Esophagus squamous epithelium (tissue), 5 donors: ENCODE measurements at places on chromosomes 3 and 15.

GRCh38 chr3:124928333-124929202 is 6.0 kb downstream of the MUC13 start:
- no peak for DNase-seq

DNA sequence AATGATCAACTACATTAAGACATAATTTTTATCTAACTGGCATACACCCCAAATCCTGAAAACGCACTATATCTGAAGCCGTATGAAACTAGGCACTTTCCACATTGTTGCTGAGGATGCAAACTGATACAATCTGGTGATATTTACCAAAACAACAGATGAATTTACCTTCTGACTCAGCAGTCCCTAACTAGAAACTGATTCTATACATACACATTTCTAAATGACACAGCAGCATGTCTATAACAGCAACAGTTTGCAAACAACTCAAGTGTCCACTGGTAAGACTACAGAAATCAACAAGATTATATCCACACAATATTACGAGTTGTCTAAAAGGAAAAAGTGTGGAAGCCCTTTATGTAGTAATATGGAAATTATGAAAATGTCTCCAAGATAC is 22.9 kb downstream of the SECISBP2L start:
- DNase-seq, result no peak

DNA sequence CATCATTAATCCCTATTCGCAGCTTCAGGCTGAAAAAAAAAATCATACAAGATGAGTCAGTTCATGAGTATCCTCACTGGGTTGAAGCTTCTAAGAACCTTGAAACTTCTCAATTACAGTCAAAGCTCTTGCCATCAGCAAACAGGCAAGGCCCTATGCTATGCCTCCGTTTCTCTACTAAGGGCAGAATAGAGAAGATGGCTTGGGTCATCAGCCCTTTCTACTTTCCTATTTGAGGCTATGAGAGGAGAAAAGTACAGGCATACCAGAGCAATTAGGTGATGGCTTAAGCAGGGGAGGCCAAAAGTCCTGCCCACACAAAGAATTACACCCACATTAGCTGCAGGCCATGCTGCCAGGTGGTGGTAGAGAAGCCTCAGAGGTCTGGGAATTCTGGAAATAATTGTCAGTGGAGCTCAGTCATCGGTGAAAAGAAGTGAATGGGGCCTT is 89.0 kb downstream of the MRPL46 start:
- DNase-seq, result no peak

- no peak for DNase-seq
These were observed 32.1 kb upstream of the RPS17 start for GRCh38 chr15:82572311-82572710.

GRCh38 chr15:59074607-59075006 is 30.3 kb upstream of the CCNB2 start:
- no peak for DNase-seq

DNA sequence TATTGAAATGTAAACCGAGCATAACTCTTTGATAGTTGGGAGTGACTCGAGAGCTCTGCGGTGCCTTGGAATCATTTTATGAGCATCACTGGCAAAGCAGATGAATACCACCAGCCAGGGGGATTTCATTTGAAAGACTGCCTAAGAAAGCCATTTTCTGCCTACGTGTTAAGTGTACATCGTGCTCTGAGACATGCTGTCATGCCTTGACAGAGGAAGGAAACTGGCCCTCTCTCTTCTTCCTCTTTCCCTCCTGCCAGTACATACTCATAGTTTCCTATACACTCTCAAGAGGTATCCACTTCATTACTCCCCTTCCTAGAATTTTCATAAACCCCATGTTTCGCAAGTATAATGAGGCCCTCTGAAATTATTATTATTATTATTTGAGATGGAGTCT is 8.8 kb downstream of the BCL2A1 start:
- no peak for DNase-seq

DNA sequence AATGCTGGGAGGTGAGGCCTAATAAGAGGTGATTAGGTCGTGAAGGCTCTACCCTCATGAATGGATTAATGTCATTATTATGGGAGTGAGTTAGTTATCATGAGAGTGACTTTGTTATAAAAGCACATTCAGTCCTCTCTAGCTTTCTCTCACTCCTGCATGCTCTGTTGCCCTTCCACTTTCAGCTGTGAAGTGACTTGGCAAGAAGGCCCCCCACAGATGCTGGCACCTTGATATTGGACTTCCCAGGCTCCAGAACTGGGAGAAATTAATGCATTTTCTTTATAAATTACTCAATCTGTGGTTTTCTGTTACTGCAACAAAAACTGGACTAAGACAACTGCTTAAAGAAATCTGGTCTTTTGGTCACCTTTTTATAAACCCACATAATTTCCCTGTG is 144.3 kb downstream of the FBN1 start:
- no peak for DNase-seq

- no peak for DNase-seq
These were observed 19.5 kb downstream of the SIAH2 start for GRCh38 chr3:150743508-150743907.

DNA sequence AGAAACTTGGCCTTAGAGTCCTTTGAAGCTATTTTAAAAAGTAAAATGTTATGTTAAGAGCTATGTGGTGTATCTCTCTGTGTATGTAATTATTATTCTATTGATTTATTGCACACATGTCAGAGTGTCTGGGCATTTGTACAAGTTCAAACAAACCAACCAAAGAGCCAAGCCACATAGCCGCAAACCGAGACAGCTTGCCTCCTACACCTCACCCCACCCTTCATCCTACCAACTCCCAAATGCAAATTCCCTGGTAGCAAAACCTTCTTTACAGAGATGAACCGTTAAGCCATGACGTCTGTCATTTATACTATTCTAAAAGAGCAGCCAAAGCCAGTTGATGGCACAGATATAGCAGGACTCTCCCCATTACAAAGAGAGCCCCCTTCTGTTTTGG is 332.3 kb downstream of the ERC2 start:
- DNase-seq, result no peak

DNA sequence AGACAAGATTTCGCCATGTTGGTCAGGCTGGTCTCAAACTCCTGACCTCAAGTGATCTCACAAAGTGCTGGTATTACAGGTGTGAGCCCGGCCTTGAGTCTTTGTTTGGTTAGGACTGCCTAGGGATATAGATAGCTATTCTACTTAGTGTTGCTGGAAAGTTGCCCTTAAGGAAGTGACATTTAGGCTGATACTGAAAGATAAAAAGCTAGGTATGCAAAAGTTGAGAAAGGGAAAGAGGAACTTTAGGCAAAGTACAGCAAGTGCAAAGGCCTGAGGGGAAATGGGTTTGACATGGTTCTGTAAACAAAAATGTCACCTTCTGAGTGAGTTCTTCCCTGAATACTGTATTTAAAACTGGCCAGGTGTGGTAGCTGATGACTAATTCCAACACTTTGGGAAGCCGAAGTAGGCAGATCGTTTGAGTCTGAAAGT is 111.5 kb downstream of the ZNF609 start:
- DNase-seq, result no peak

GRCh38 chr3:155189478-155189877 is 104.0 kb downstream of the STRIT1 start:
- no peak for DNase-seq

- no peak for DNase-seq
These were observed 111.8 kb upstream of the C15orf61 start for GRCh38 chr15:67409175-67409574.

GRCh38 chr3:111729087-111729846 is 129.8 kb upstream of the PHLDB2 start:
- DNase-seq, result no peak
